ENCODE measurements at places on chromosomes 2 and 18.

DNA sequence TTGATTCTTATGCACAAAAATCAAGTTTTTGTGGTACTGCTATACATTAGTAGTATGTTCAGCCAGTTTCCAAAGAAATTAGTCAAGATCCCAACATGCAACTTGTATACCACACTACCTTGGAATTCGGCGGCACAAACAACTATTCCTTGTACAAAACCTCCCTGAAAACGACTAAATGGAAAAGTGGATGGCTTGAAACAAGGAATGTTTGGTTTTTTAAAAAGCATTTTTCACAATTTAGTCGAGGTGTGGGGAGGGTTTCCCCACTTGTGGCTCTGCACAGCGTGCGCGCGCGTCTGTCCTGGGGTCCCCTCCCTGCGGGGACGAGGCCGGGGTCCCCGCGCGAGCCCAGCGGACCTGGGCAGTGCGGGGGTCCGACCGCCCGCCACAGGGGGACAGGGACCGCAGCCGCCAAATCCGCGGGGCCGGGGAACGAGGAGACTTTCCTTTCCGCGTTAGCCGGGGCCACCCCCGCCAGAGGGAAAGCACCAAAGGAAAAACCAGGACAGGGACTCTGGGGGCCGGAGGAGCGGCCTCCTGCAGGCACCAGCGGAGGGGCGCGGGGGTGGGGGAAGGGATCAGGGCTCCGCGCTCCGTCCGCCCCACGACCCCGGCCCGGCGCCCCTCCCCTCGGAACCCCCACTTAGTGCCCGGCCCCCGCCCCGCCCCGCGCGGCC, 534 bp upstream of the SOCS6 start:
- DNase-seq = no peak
- peaks cover 36% of the 10 kb centered on the region for H3K27me3 ChIP-seq
- peaks cover 7% of the 10 kb centered on the region for H3K36me3 ChIP-seq
- no peak overlapping the region for H3K27ac ChIP-seq

DNA sequence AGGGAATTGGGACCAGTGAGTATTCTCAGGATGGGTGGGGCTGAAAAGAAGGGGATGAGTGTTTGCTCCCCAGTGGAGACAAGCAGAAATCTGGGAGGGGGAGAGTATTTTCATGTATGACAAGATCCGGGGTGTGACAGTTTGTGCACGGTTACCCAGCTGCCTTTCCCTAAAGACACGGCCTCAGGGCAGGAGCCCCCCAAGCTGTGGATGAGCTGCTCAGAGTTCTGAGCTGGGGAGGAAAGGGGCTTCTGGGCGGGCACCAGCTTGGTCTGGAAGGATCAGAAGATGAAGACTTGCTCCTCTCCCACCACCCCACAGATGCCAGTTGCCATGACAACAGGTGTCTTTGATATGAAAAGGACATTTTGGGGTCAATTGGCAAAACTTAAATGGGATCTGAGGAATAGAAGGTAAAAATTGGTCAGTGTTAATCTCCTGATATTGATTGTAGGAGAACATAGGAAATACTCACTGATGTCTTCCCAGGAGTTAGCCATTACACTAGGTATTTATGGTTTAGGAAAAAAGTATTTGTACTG, 29.2 kb downstream of the ZCCHC2 start:
- H3K4me1 ChIP-seq = peaks cover 12% of the 10 kb centered on the region
- DNase-seq = no peak
- no peak overlapping the region for H3K27ac ChIP-seq
- H3K4me3 ChIP-seq = no peak overlapping the region
- H3K36me3 ChIP-seq = peaks cover 50% of the 10 kb centered on the region
- H3K27me3 ChIP-seq = no peaks in the 10 kb centered on the region

GRCh38 chr2:132547090-132547687, 122.8 kb downstream of the LYPD1 start:
- H3K36me3 ChIP-seq = no peaks in the 10 kb centered on the region
- DNase-seq = peak; percentile 17
- no peak overlapping the region for H3K4me3 ChIP-seq
- no peaks in the 10 kb centered on the region for H3K4me1 ChIP-seq
- no peaks in the 10 kb centered on the region for H3K27me3 ChIP-seq

GRCh38 chr2:180048251-180048650, 41.2 kb upstream of the CWC22 start:
- peaks cover 2% of the 10 kb centered on the region for H3K4me1 ChIP-seq
- no peak overlapping the region for H3K27ac ChIP-seq
- no peaks in the 10 kb centered on the region for H3K36me3 ChIP-seq
- no peak for DNase-seq
- peaks cover 3% of the 10 kb centered on the region for H3K27me3 ChIP-seq

DNA sequence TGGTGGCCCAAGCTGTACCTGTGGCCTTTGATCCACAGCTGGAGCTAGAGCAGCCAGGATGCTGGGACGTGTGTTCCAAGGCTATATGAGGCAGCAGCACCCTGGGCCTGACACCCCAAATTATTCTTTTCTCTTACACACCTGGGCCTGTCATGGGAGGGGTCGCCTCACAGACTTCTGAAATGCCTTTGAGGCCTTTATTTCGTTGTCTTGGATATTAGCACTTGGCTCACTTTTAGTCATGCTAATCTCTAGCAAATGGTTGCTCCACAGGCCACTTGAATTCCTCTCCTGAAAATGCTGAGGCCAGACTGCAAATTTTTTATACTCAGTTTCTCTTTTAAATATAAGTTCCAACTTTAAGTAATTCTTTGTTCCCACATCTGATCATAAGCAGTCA, 22.0 kb upstream of the IL1R2 start:
- no peaks in the 10 kb centered on the region for H3K27me3 ChIP-seq
- no peak overlapping the region for H3K4me3 ChIP-seq
- no peak overlapping the region for H3K27ac ChIP-seq

- no peaks in the 10 kb centered on the region for H3K27me3 ChIP-seq
- DNase-seq = no peak
- H3K27ac ChIP-seq = no peak overlapping the region
- no peak overlapping the region for H3K4me3 ChIP-seq
- no peaks in the 10 kb centered on the region for H3K36me3 ChIP-seq
Measured at GRCh38 chr2:5379811-5380210, 312.4 kb upstream of the SOX11 start.

GRCh38 chr2:219511547-219512325, 2.5 kb upstream of the ASIC4 start:
- no peaks in the 10 kb centered on the region for H3K36me3 ChIP-seq
- peaks cover 65% of the 10 kb centered on the region for H3K27me3 ChIP-seq
- H3K4me3 ChIP-seq = no peak overlapping the region
- peaks cover 11% of the 10 kb centered on the region for H3K4me1 ChIP-seq

- no peak for DNase-seq
- no peaks in the 10 kb centered on the region for H3K36me3 ChIP-seq
- no peak overlapping the region for H3K27ac ChIP-seq
- no peak overlapping the region for H3K4me3 ChIP-seq
Measured at GRCh38 chr2:20444993-20445910, 1.6 kb upstream of the RHOB start.

DNA sequence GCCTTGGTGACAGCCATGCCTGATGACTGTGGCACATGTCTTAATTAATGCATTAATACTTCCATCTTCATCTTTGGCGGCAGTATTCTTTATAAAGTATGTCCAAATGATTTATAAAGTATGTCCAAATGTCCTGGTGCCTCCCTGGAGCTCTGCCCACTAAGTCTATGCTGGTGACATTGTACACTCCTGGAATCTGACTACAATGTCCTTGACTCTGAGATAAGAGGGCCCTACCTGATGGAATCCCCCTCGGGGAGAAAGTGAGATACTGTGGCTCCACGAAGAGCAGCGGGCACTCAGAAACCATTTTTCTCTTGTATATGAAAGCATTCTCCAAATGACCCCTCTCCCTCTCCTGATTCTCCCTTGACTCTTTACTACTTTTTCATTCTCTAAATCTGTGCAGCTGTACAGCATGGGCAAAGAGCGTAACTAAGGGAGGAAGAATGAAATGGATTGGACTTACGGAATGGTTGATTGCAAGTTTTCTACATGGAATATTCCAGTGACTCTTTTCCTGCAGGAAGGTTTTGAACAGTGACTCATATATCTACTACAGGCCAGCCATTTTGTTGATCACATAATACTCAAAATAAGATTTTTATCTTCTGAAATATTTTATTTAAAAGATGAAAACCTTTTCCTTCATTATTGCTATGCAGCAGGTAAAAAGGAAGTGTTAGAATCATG, 17.3 kb downstream of the RAB12 start:
- no peaks in the 10 kb centered on the region for H3K27me3 ChIP-seq
- peaks cover 18% of the 10 kb centered on the region for H3K4me1 ChIP-seq
- H3K4me3 ChIP-seq = no peak overlapping the region
- no peak overlapping the region for H3K27ac ChIP-seq

DNA sequence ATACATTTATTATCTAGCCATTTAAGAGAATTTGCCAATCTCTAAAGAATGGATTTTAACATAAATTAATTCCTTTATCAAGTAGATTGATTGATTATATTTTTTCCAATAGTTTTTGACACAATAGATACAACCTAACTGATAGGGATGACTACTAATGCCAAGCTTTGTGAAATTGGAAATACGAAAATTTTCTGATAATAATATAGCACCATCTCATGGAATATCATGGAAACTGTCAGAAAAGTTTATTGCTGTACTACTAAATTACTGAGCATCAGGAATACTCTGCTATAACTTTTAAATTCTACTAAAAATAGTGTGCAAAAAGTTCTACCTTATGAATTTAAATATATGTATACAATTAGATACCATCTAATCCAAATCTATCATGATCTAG, 101.8 kb upstream of the MAP2 start:
- no peaks in the 10 kb centered on the region for H3K36me3 ChIP-seq
- no peak overlapping the region for H3K4me3 ChIP-seq
- no peak overlapping the region for H3K27ac ChIP-seq
- no peaks in the 10 kb centered on the region for H3K27me3 ChIP-seq
- DNase-seq = no peak

- no peak for DNase-seq
- no peaks in the 10 kb centered on the region for H3K36me3 ChIP-seq
- no peak overlapping the region for H3K4me3 ChIP-seq
- no peaks in the 10 kb centered on the region for H3K4me1 ChIP-seq
Measured at GRCh38 chr2:31207790-31208189, 9.5 kb downstream of the CAPN14 start.

GRCh38 chr2:12543978-12544558, 172.7 kb upstream of the TRIB2 start:
- H3K27ac ChIP-seq = no peak overlapping the region
- H3K36me3 ChIP-seq = no peaks in the 10 kb centered on the region
- H3K4me3 ChIP-seq = no peak overlapping the region
- no peak for DNase-seq
- peaks cover 7% of the 10 kb centered on the region for H3K27me3 ChIP-seq

DNA sequence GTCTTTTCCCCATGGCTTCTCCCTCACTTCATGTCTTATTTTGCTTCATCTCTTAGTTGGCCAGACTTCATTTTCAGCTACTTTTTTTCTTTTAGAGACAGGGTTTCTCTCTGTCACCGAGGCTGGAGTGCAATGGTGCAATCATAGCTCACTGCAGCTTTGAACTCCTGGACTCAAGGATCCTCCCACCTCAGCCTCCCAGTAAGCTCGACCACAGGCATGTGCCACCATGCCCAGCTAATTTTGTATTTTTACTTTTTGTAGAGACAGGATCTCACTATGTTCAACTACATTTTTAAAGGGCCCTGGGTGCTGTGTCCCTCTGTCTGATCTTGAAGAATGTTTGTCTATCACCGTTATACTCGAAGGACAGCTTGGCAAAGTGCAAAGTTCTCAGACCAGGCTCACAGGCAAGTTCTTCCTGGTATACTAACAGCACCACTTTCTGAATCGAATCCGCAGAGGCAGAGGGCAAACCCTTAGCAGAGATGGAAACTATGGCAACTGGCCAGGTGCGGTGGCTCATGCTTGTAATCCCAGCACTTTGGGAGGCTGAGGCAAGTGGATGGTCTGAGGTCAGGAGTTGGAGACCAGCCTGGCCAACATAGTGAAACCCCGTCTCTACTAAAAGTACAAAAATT, 60.9 kb downstream of the SOWAHC start:
- no peaks in the 10 kb centered on the region for H3K4me1 ChIP-seq
- H3K27ac ChIP-seq = no peak overlapping the region
- H3K36me3 ChIP-seq = no peaks in the 10 kb centered on the region
